ENCODE measurements at places on chromosomes 5 and 9. TPM values are rescaled to one million over a fixed set of nuclear protein-coding genes. Genes with fewer than 3 reads are reported as not detected.
A peak's percentile ranks its signal among the peaks of the same experiment; 100 is the strongest.

- DNase-seq: peak; percentile 95
- peak overlapping the region; percentile 27 for H3K27ac ChIP-seq
- no peaks in the 10 kb centered on the region for H3K27me3 ChIP-seq
- peaks cover 11% of the 10 kb centered on the region for H3K4me1 ChIP-seq
- no peak overlapping the region for H3K4me3 ChIP-seq
Observed at GRCh38 chr5:14806456-14806855, 65.1 kb downstream of the ANKH start.

The PCDHGA11 gene
- total RNA-seq: 5.9 TPM

- no peak overlapping the region for H3K27ac ChIP-seq
- H3K36me3 ChIP-seq: no peaks in the 10 kb centered on the region
- DNase-seq: peak; percentile 77
- peaks cover 5% of the 10 kb centered on the region for H3K4me1 ChIP-seq
- no peaks in the 10 kb centered on the region for H3K27me3 ChIP-seq
Observed at GRCh38 chr5:124908581-124909451, 162.4 kb upstream of the ZNF608 start.

The TMEM171 gene
- under 0.01 TPM for total RNA-seq

The ESM1 gene
- 1.8 TPM for total RNA-seq

GRCh38 chr9:92666912-92667532 lies 2.9 kb downstream of the IPPK start:
- H3K4me1 ChIP-seq: peaks cover 5% of the 10 kb centered on the region
- no peaks in the 10 kb centered on the region for H3K27me3 ChIP-seq
- no peak overlapping the region for H3K4me3 ChIP-seq

- no peaks in the 10 kb centered on the region for H3K36me3 ChIP-seq
- H3K27ac ChIP-seq: no peak overlapping the region
- H3K4me1 ChIP-seq: peaks cover 2% of the 10 kb centered on the region
Observed at GRCh38 chr5:134736173-134736812, 2.1 kb upstream of the CAMLG start.

GRCh38 chr9:98117984-98118639 lies 910 bp downstream of the TRIM14 start:
- H3K36me3 ChIP-seq: no peaks in the 10 kb centered on the region
- H3K27ac ChIP-seq: no peak overlapping the region
- peaks cover 2% of the 10 kb centered on the region for H3K4me1 ChIP-seq
- H3K4me3 ChIP-seq: peak overlapping the region; percentile 76
- H3K27me3 ChIP-seq: no peaks in the 10 kb centered on the region

- no peak overlapping the region for H3K4me3 ChIP-seq
- H3K27me3 ChIP-seq: peaks cover 2% of the 10 kb centered on the region
Observed at GRCh38 chr9:129432297-129433154, 188.4 kb downstream of the C9orf50 start.

The SPINK1 gene
- total RNA-seq: not detected

GRCh38 chr5:423626-424261 lies 19.2 kb upstream of the EXOC3 start:
- H3K27ac ChIP-seq: no peak overlapping the region
- H3K36me3 ChIP-seq: peaks cover 21% of the 10 kb centered on the region
- H3K4me3 ChIP-seq: no peak overlapping the region
- H3K4me1 ChIP-seq: no peaks in the 10 kb centered on the region
- H3K27me3 ChIP-seq: no peaks in the 10 kb centered on the region
- no peak for DNase-seq
